GM23248 (cell line): ENCODE measurements at places on chromosomes 3 and 15.

DNA sequence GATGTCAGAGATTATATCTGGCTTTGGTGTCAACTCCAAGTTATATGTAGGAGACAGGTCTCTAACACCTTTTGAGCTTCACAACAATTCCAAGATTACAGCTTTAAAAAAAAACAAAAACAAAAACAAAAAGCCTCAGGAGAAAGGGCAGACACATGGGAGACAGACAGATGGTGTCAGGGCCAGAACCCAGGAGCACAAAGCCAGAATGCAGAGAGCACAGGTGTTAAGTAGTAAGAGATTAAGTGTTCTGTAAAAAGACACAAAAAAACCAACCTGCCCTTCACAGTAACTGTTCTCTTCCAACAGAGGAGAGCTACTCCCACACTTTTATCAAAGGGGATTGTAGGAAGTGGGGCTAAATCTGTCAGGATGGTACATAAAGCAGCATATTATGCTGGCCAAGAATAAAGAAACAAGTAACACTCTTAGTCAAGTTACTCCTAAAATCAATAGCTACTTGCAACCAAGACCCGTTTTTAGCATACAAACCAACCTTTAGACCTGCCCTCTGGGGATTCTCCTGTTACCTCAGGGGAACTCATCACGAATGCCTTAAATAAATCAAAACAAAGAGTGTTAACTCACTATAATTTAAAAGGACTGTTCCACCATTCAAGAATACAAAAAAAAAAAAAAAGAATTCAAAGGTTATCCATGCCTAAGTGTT lies 5.9 kb downstream of the CPEB1 start:
- no peaks in the 10 kb centered on the region for H3K36me3 ChIP-seq
- H3K27me3 ChIP-seq, result peaks cover 10% of the 10 kb centered on the region; the same call in 1 of the 2 replicates
- no peaks in the 10 kb centered on the region for H3K4me1 ChIP-seq
- H3K4me3 ChIP-seq, result no peak overlapping the region
- DNase-seq, result no peak

DNA sequence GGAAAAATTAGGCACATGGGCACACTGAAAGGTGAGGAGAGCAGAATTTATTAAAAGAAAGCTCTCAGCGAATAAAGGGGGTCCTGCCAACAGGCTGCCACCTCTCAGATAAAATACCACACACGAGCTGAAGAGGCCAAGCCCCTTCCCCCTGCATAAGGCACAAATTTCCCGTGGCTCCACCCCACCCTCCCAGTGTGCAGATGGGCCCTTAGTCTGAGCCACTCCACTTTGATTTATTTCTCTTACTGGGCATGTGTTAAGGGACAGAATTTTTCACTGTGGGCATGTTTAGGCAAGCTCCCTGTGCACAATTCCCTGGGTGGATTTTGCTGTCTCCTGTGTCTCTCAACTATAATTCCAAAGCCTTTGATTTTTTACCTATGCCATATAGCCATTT lies 409.8 kb downstream of the TBL1XR1 start:
- DNase-seq, result no peak
- no peaks in the 10 kb centered on the region for H3K4me1 ChIP-seq

DNA sequence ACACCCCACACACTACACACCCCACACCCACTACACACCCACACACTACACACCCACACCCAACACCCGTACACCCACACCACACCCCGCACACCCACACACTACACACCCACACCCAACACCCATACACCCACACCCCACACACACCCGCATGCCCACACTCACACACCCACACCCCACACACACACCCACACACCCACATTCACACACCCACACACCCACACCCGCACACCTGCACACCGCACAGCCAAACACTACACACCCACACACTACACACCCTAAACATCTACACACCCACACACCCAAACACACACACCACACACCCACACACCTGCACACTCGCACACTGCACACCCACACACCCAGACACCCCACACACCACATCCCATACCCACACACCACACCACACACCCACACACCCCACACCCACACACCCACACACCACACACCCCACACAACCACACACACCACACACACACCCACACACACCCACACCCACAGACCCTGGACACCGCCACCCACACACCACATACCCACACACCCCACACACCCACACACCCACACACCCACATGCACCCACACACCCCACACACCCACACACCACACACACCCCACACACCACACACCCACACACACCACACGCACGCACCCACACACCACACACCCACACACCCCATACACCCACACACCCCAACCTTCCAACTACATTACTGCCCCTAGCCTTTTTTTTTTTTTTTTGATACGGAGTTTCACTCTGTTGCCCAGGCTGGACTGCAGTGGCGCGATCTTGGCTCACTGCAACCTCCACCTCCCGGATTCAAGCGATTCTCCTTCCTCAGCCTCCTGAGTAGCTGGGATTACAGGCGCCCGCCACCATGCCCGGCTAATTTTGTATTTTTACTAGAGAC lies 16.9 kb downstream of the CEP19 start:
- H3K4me3 ChIP-seq, result no peak overlapping the region
- no peaks in the 10 kb centered on the region for H3K4me1 ChIP-seq
- H3K27me3 ChIP-seq, result no peaks in the 10 kb centered on the region; the same call in 1 of the 2 replicates
- no peak overlapping the region for H3K27ac ChIP-seq
- DNase-seq, result no peak
- H3K36me3 ChIP-seq, result no peaks in the 10 kb centered on the region

GRCh38 chr3:28994161-28994905 lies 286.5 kb upstream of the RBMS3 start:
- no peak for DNase-seq
- no peaks in the 10 kb centered on the region for H3K4me1 ChIP-seq
- H3K4me3 ChIP-seq, result no peak overlapping the region
- H3K27me3 ChIP-seq, result no peaks in the 10 kb centered on the region

GRCh38 chr3:69906351-69906966 lies 93.1 kb upstream of the SAMMSON start:
- no peaks in the 10 kb centered on the region for H3K27me3 ChIP-seq
- H3K4me3 ChIP-seq, result no peak overlapping the region
- no peaks in the 10 kb centered on the region for H3K36me3 ChIP-seq

GRCh38 chr3:4501927-4502326 lies 8.8 kb downstream of the ITPR1 start:
- no peak for DNase-seq
- H3K4me1 ChIP-seq, result no peaks in the 10 kb centered on the region
- H3K4me3 ChIP-seq, result no peak overlapping the region
- H3K27me3 ChIP-seq, result no peaks in the 10 kb centered on the region
- no peak overlapping the region for H3K27ac ChIP-seq

- no peaks in the 10 kb centered on the region for H3K36me3 ChIP-seq
- peaks cover 9% of the 10 kb centered on the region for H3K27me3 ChIP-seq
- no peak for DNase-seq
- no peaks in the 10 kb centered on the region for H3K4me1 ChIP-seq
- no peak overlapping the region for H3K27ac ChIP-seq
Measured at GRCh38 chr3:12777171-12777570, 18.1 kb upstream of the TMEM40 start.

GRCh38 chr3:169661361-169662131 lies 2.0 kb downstream of the MECOM start:
- H3K4me1 ChIP-seq, result no peaks in the 10 kb centered on the region
- no peaks in the 10 kb centered on the region for H3K36me3 ChIP-seq
- peak; percentile 63 for DNase-seq

- H3K36me3 ChIP-seq, result no peaks in the 10 kb centered on the region
- DNase-seq, result peak; percentile 20
- H3K4me1 ChIP-seq, result peaks cover 12% of the 10 kb centered on the region
- H3K27ac ChIP-seq, result no peak overlapping the region
- no peak overlapping the region for H3K4me3 ChIP-seq
Measured at GRCh38 chr3:23052620-23053019, 150.5 kb upstream of the UBE2E2 start.

- peak overlapping the region; percentile 69 for H3K27ac ChIP-seq
- H3K27me3 ChIP-seq, result no peaks in the 10 kb centered on the region
- H3K4me1 ChIP-seq, result peaks cover 32% of the 10 kb centered on the region
- peak overlapping the region; percentile 81 for H3K4me3 ChIP-seq
Measured at GRCh38 chr3:169242708-169243513, 420.6 kb downstream of the MECOM start.

DNA sequence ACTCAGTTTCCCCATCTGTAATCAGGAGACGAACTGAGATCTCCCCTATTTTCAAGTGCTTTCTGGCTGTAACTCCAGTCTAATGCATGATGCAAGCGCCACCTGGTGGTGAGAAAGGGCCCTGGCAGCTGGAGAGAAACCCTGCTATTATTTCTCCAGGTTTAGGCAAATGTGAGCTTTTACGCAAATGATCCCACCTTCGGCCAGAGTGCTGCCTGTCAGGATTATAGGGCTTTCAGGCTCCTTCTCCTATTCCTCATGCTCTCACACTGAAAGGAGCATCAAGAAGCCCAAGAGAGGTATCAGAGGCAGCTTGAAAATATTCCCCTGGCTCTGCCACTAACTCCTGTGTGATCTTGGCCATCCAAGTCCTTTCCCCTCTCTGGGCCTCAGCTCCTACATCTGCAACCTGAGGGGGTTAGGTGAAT lies 93.9 kb upstream of the RASGRF1 start:
- no peak overlapping the region for H3K4me3 ChIP-seq
- no peak overlapping the region for H3K27ac ChIP-seq
- peak; percentile 69 for DNase-seq
- peaks cover 8% of the 10 kb centered on the region; the same call in 1 of the 2 replicates for H3K27me3 ChIP-seq
- no peaks in the 10 kb centered on the region for H3K4me1 ChIP-seq

- H3K4me1 ChIP-seq, result no peaks in the 10 kb centered on the region
- no peak overlapping the region for H3K27ac ChIP-seq
- H3K27me3 ChIP-seq, result no peaks in the 10 kb centered on the region
- no peaks in the 10 kb centered on the region for H3K36me3 ChIP-seq
- peak; percentile 25 for DNase-seq
- no peak overlapping the region for H3K4me3 ChIP-seq
Measured at GRCh38 chr3:182618981-182619591, 174.2 kb upstream of the ATP11B start.

DNA sequence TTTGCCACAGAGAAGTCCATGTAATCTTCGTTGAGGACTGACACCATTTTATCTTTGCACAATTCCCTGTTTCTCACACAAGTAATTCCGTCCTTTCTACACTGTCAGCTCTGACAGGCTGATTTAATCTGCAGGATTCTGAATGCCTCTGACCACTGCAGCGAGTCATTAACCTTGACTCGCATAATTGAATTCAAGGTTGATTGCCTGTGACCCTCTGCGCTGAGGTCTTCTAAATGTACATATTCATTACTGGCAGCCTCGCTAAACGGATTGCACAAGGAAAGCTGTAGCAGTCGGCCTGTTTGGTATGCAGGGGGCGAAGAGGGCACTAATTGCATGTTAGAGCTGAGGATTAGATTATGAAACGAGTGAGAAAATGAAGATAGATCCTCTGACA lies 147.8 kb downstream of the SHOX2 start:
- no peaks in the 10 kb centered on the region for H3K27me3 ChIP-seq
- no peaks in the 10 kb centered on the region for H3K4me1 ChIP-seq
- no peak overlapping the region for H3K27ac ChIP-seq
- no peak for DNase-seq

GRCh38 chr15:68769702-68770101 lies 51.0 kb downstream of the ANP32A start:
- no peak overlapping the region for H3K27ac ChIP-seq
- no peaks in the 10 kb centered on the region for H3K27me3 ChIP-seq
- no peak overlapping the region for H3K4me3 ChIP-seq

GRCh38 chr15:99365242-99365641 lies 114.0 kb downstream of the LRRC28 start:
- DNase-seq, result no peak
- no peak overlapping the region for H3K27ac ChIP-seq
- no peak overlapping the region for H3K4me3 ChIP-seq
- H3K27me3 ChIP-seq, result no peaks in the 10 kb centered on the region
- no peaks in the 10 kb centered on the region for H3K36me3 ChIP-seq
- no peaks in the 10 kb centered on the region for H3K4me1 ChIP-seq

GRCh38 chr3:77436908-77437307 lies 397.0 kb downstream of the ROBO2 start:
- H3K4me1 ChIP-seq, result no peaks in the 10 kb centered on the region; the same call in 1 of the 2 replicates
- no peaks in the 10 kb centered on the region for H3K27me3 ChIP-seq
- H3K27ac ChIP-seq, result no peak overlapping the region
- no peaks in the 10 kb centered on the region for H3K36me3 ChIP-seq
- no peak overlapping the region for H3K4me3 ChIP-seq

- H3K36me3 ChIP-seq, result 0 out of 2 replicates have a peak, but pooled peaks cover 8% of the 10 kb centered on the region
- DNase-seq, result peak; percentile 53
- no peak overlapping the region for H3K4me3 ChIP-seq
- peaks cover 49% of the 10 kb centered on the region for H3K4me1 ChIP-seq
- H3K27ac ChIP-seq, result peak overlapping the region; percentile 65
Measured at GRCh38 chr15:68417897-68418296, 14.1 kb downstream of the ITGA11 start.

DNA sequence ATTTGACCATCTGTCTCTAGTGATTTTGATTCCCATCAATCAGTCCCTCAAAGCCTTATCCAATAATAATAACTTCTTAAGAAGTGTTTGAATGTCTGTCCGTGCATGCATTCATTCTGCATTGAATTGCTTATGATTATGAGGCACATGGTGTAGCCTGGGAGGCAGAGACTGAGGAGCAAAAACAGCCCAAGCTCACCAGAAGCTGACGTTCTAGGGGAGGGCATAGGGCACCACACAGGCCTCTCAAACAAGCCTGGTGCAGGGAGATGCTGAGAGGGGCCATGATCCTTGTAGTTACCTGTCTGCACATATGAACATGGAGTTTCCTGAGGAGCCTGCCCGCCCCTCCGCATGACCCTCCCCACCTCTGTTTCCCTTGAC lies 89.2 kb upstream of the POMGNT2 start:
- peaks cover 14% of the 10 kb centered on the region for H3K4me1 ChIP-seq
- H3K4me3 ChIP-seq, result no peak overlapping the region
- DNase-seq, result no peak
- H3K27ac ChIP-seq, result no peak overlapping the region

- H3K27ac ChIP-seq, result no peak overlapping the region
- peak; percentile 30 for DNase-seq
- H3K36me3 ChIP-seq, result 0 out of 2 replicates have a peak, but pooled peaks cover 3% of the 10 kb centered on the region
- H3K27me3 ChIP-seq, result no peaks in the 10 kb centered on the region
Measured at GRCh38 chr3:30615615-30616346, 9.4 kb downstream of the TGFBR2 start.

DNA sequence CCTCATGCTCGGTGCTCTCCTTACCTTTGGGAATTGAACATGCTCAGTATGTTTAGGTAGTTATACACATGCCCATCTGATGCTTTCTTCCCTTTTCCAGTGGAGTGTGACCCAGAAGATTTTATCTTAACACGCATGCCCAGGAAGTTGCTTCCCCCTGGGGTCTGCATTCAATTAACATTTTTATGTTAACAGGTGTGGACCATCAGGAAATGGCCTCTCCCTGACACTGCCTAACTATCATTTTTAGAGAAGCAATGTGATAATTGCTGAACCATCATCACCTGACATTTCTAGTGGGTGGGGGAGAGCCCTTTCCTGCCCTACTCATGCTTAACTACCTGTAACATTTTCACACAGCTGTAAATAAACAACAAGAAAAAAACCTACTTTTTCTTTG lies 55.1 kb upstream of the TGFBR2 start:
- H3K27me3 ChIP-seq, result no peaks in the 10 kb centered on the region
- peaks cover 11% of the 10 kb centered on the region; the same call in 1 of the 2 replicates for H3K4me1 ChIP-seq
- H3K36me3 ChIP-seq, result no peaks in the 10 kb centered on the region
- DNase-seq, result no peak
- H3K27ac ChIP-seq, result no peak overlapping the region
